AG04450 (cell line): ENCODE measurements at places on chromosomes 1 and 21.

DNA sequence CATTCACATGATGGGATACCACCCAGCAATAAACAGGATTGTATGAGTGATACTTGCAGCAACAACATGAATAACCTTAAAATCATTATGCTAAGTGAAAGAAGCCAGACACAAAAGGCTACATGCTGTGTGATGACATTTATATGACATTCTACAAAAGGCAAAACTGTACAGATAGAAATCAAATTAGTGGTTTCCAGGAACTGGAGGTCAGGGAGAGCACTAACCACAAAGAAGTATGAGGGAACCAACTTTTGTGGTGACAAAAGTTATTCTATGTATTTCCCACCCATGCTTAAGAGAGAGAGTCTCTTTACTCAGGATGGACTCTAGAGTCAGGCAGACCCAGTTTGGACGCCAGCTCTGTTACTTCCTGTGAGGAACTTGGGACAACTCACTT, 364.5 kb upstream of the DAB1 start:
- no peak for DNase-seq

- DNase-seq = no peak
Observed at GRCh38 chr1:2135441-2135841, 59.1 kb downstream of the FAAP20 start.

GRCh38 chr1:41449326-41449921, 35.1 kb downstream of the EDN2 start:
- no peak for DNase-seq

GRCh38 chr1:165930961-165931360, 103.5 kb downstream of the UCK2 start:
- DNase-seq = no peak

- no peak for DNase-seq
Observed at GRCh38 chr1:98965394-98965793, 39.3 kb downstream of the PLPPR5 start.

DNA sequence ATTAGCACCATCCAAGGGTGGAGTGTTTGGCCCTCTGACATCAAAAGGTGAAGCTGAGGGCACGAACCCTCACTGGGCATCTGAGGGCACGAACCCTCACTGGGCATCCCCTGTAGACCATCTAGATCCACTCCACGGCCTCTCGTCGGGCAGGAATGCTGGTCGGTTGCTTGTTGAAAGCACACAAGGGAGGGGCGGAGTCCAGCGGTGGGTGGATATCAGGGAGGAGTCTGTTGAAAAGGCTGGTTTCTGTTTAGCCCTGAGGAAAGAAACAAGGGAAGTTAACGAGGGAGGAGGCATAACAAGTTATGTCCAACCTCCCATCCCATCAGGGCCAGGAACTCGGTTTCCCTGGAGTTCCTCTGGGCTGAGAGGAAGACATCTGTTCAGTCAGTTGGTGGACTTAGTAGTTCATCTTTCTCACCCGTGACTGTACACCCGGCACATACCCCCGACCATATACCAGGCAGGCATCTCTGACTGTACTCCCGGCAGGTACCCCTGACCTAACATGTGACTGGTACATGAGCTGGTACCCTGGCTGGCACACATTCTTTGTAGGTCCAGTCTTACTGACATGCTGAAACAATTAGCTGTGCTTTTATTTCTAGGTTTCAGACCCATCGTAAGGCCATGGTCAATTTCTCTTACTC, 32.1 kb upstream of the PDE9A start:
- no peak for DNase-seq

GRCh38 chr1:173239058-173239457, 31.9 kb upstream of the TNFSF4 start:
- DNase-seq = no peak
